ENCODE measurements at places on chromosomes 1 and 21. TPM values are rescaled to one million over a fixed set of nuclear protein-coding genes. Genes with fewer than 3 reads are reported as not detected.

The KDM5B gene
- total RNA-seq, result 34.7 TPM

The ZNF697 gene
- total RNA-seq, result 4.4 TPM

The TAL1 gene
- 3.0 TPM for total RNA-seq

The CFAP57 gene
- not detected for total RNA-seq

The INSRR gene
- not detected for total RNA-seq

The BTG3 gene
- total RNA-seq, result 44.0 TPM

The RXRG gene
- 2.7 TPM for total RNA-seq

The TRPM2 gene
- total RNA-seq, result 3.0 TPM

The KCNJ6 gene
- total RNA-seq, result not detected

The MAGI3 gene
- total RNA-seq, result 26.6 TPM

The LENEP gene
- total RNA-seq, result not detected
